ENCODE measurements at places on chromosomes 1 and 21. TPM values are rescaled to one million over a fixed set of nuclear protein-coding genes. Genes with fewer than 3 reads are reported as not detected.

DNA sequence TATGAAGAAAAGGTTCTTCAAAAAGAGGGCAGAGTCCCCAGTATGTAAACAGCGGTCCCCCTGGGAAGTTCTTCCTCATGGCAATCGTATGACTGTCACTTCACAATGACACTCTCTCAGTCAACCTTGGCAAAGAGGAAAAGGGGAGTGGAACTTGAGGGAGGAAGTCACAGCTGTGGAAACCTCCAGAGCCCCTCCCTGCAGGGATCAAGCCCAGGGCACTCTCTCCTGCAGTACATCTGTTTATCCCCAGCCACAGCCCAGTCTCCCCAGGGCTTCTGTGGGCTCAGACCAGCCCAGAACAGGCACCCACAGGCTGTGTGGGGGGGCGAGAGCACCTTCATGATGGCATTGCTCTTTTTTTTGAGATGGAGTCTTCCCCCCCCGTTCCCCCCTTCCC, 2.0 kb downstream of the ATP13A2 start:
- no peak overlapping the region for H3K4me3 ChIP-seq
- H3K36me3 ChIP-seq: peaks cover 2% of the 10 kb centered on the region

- peaks cover 28% of the 10 kb centered on the region for H3K36me3 ChIP-seq
- H3K4me3 ChIP-seq: no peak overlapping the region
- no peak for DNase-seq
- H3K27me3 ChIP-seq: no peaks in the 10 kb centered on the region
Measured at GRCh38 chr1:32948390-32948722, 16.3 kb downstream of the RNF19B start.

DNA sequence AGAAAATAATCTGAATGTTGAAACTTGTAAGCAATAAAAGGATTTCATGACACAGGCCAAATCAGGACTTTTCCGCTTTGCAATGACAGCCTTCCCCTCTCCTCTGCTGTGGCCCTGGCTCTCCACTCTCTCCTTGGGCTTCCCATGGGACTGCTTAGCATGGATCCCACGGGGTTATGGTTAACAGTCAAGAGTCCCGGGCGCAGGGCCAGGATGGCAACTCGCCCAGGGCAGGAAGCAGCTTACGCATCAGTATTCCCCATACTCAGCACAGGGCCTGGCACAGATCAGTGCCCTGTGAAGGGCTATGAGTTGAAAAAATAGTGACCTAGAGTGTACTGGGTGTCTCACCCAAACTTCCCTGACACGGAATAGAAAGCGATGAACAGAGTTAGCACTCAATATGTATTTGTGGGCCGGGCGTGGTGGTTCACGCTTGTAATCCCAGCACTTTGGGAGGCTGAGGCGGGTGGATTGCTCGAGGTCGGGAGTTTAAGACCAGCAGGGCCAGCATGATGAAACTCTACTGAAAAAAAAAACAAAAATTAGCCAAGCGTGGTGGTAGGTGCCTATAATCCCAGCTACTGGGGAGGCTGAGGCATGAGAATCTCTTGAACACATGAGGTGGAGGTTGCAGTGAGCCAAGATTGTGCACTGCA, 29.1 kb upstream of the GRHL3 start:
- no peak overlapping the region for H3K4me3 ChIP-seq
- H3K4me1 ChIP-seq: no peaks in the 10 kb centered on the region
- H3K27me3 ChIP-seq: no peaks in the 10 kb centered on the region
- DNase-seq: no peak
- no peaks in the 10 kb centered on the region for H3K36me3 ChIP-seq

S100B gene
- total RNA-seq: 0.24 TPM

- no peak overlapping the region for H3K4me3 ChIP-seq
- H3K27me3 ChIP-seq: no peaks in the 10 kb centered on the region
- H3K4me1 ChIP-seq: no peaks in the 10 kb centered on the region
- no peak for DNase-seq
- peaks cover 15% of the 10 kb centered on the region for H3K36me3 ChIP-seq
Measured at GRCh38 chr1:44645476-44646244, 28.6 kb downstream of the TMEM53 start.

- no peak for DNase-seq
- no peaks in the 10 kb centered on the region for H3K27me3 ChIP-seq
- H3K4me3 ChIP-seq: no peak overlapping the region
- H3K4me1 ChIP-seq: peaks cover 10% of the 10 kb centered on the region
Measured at GRCh38 chr1:91651661-91652071, 151.0 kb downstream of the CDC7 start.

OR10Z1 gene
- total RNA-seq: not detected

DNA sequence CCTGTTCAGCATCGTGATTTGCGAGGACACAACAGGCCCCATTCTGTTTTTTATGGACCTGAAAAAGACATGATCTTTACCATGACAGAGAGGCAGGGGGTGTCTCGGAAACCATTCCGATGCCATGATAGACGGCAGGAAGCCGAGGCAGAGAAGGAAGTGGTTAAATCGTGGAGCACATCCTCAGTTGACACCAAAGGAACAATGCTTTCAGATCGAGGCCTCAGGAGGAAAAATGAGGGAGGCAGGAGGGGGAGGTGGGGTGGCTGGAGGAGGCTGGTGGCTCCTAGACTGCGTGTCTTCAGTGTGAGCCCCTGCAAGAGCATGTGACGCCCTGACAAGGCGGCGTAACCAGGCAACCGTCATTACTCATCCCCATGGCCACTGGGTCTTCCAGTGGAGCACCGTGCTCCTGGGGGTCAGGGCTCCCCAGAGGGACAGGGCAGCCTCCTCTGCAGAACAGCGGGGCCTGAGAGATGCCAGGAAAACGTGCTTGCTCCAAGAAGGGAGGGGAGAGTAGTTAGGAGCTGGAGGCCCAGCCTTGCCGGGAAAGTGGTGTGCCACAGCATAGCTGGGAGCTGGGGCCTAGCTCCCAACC, 172.8 kb upstream of the TMEM51 start:
- H3K27me3 ChIP-seq: no peaks in the 10 kb centered on the region
- DNase-seq: no peak
- H3K4me1 ChIP-seq: peaks cover 5% of the 10 kb centered on the region
- H3K4me3 ChIP-seq: no peak overlapping the region
